ENCODE measurements at places on chromosomes 5 and 9.

DNA sequence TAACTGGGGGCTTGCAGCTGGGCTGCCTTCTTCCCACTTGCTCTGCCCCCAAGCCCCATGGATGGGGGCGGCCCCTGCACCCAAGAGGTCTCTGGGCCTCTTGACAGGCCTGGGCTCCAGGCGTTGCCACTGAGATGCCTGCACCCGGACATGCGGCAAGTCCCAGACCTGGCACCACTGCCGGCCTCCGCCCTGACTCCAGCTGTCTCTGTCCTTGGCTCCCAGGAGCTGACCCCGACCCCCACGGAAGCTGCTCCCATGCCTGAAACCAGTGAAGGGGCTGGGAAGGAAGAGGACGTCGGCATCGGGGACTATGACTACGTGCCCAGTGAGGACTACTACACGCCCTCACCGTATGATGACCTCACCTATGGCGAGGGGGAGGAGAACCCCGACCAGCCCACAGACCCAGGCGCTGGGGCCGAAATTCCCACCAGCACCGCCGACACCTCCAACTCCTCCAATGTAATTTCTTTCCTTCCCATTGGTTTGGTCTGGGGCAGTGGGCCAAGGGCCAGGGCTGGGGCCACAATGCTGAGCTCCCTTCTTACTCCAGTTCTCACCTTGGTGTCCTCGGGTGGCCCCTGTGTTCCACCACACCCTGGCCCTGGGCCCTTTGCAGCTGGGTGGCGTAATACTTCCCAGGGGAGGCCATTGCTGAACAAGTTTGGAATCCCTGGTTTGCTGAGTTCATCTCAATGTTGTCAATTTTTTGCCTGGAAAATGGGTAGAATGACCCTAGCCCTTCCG, 88.6 kb downstream of the COL5A1 start:
- no peak for DNase-seq

DNA sequence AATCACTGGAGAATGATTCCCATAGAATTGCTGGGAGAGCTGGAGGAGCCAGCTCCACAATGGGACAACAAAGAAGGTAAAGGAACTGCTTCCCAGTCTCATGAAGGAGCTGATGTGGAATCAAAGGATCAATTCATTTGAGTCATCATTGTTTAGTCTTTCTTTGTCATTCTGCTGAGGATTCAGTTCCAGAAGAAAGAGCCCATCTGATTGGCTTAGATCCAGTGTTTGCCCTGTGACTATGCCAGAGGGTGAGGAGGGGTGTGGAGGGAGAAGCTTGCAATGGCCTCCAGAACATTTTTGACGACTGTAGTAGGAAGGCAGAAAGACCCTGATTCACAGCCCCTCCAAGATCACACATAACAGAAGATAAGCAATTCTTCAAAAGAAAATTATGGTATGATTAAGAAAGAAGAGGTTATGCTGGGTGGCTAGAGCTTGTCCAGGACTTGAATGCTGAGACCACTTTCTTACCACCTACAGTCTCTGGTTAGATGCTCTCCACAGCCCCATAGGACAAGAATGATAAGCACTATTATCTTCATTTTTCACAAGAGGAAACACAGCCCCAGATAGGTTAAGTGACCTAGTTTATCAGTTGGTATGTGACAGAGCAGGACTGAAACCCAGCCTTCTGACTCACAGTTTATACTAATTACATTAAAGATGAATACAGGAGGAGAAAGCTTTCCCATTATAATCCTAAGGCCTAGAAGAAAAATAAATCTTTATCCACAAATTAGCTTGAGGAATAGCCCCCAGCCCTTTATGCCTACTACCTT, 363.1 kb downstream of the PRELID2 start:
- DNase-seq: no peak

- DNase-seq: no peak
These were observed 79.1 kb upstream of the CPEB4 start for GRCh38 chr5:173809014-173809413.

- no peak for DNase-seq
These were observed 4.5 kb upstream of the PCDH1 start for GRCh38 chr5:141882594-141883183.

DNA sequence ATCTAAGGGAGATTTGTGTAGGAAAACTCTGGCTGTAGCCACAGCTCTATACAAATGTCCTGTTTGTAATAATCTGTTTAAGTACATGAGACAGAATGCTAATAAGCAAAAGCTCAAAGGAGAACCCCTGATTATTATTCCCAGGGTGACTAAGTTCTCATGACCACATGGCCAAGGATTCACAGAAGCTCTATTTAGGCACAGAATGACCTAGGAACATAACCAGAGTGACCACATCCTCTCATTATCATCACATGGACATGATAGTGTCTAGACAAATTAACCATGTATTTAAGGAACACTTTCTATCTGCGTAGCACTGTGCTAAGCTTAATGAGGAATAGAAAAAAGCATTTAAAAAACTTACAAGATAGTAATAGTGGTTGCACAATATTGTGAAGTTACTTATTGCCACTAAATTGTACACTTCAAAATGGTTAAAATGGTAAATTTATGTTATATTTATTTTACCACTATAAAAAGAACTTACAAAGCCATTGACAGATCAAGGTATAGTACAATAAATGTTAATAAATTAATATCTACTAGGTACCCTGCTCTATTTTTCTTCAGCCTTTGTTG, 56.3 kb downstream of the STX17 start:
- DNase-seq: no peak

GRCh38 chr9:16794871-16795639, 75.4 kb downstream of the BNC2 start:
- DNase-seq: no peak

DNA sequence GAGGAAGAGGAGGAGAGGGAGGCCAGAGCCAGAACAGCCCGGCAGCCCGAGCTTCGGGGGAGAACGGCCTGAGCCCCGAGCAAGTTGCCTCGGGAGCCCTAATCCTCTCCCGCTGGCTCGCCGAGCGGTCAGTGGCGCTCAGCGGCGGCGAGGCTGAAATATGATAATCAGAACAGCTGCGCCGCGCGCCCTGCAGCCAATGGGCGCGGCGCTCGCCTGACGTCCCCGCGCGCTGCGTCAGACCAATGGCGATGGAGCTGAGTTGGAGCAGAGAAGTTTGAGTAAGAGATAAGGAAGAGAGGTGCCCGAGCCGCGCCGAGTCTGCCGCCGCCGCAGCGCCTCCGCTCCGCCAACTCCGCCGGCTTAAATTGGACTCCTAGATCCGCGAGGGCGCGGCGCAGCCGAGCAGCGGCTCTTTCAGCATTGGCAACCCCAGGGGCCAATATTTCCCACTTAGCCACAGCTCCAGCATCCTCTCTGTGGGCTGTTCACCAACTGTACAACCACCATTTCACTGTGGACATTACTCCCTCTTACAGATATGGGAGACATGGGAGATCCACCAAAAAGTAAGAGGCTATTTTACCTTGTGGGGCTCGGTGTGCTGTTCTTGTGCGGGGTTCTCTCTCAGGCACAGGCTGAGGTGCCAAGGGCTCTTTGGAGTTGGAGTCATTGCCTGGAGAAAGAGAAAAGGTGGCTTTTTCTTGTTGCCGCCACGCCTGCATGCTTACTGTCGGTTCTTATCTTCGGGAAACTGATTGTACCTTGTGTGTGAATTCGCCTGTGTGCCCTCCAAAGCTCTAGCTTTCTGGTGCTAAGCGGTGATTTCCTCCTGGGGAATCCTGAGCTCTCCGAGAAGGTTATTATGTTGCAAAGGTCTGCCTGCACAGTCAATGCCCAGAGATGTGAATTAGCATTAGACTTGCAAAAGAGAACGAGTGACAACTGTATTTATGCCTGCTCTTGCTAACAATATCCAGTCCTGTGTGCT, at the start of gene ISL1:
TSS of gene ISL1 (plus strand) at position 318 of the 991 bp plus-strand sequence. CDS start at position 542, 224 bp downstream.
- no peak for DNase-seq

GRCh38 chr5:65391591-65391990, 90.1 kb downstream of the ADAMTS6 start:
- DNase-seq: no peak

DNA sequence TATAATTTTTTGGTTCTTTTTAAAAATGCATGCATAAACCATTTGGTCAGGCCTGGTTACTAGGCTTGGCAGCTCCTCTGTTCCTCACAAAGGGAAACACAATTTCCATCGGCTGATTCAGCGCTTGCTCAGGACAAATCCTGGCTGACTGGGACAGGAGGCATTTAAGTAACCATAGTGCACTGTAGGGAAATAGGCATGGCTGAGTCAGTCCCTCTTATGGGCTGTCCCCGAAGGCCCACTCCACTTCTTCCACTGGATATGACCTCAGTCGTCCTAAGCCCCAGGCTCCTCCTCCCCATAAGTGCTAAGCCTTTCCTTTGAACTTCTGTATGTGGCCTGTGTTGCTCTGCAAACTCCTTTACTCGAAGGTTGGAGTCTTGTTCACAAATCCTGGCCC, 71.2 kb upstream of the GLIS3 start:
- DNase-seq: no peak

GRCh38 chr9:27672718-27673117, 99.4 kb upstream of the C9orf72 start:
- no peak for DNase-seq

DNA sequence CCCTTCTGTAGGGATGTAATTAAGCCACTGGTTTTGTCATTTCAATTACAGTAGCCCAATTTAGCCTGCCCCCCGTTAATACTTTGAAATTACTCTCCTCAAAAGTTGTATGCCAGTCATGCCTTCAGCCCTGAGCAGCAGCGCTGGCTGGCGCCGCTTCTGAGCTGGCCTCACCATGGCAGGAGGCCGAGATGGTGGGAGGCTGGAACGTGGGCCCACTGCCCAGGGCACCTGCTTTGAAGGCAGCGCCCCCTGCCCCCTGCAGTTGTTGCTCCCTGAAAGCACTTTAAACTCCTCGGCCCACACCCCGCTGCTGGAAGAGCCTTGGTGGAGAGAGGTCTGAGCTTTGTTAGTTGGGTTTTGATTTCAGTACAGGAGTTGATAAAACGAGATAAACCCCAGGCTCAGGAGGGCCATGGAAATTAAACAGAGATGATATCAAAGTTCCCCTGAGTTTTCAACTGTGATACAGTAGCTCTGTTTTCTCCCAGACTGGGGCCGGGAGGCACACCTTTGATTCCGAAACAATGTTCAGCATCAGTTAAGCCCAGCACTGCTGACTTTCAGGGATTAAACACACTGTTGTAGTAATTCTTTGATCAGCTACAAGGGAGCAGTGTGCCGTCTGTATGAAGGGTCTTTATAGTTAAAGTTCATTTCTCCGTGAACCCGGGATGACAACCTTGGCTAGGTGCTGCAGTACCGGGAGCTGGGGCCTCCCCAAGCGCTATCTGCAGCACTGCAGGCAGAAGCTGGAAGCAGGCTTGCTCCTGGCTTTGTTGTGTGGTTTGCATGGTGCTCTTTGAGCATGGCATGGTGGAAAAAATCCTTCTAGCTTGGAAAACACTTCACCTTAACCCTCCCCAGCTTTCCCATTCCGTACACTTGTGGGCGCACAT, 9.5 kb downstream of the MVB12B start:
- DNase-seq: no peak

- DNase-seq: no peak
These were observed 1273.0 kb downstream of the EFNA5 start for GRCh38 chr5:106397700-106398099.

DNA sequence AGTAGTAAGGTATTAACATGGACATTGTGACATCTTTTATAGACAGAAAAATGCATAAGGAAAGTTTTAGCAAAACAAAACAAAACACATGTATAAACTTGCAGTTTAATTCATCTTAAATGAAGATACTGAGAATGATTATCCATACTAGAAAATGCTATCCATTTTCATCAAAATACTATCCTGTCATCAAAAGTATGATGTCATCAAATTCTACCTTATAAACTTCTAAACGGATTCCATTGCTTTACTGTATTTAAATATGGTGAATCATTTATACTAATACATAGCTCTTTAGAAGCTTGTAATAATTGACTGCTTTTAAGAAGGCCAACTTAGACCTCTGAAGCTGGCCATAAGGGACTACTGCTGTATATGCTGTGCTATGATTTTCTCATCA, 221.0 kb downstream of the EDIL3 start:
- DNase-seq: no peak

- DNase-seq: no peak
These were observed 466.0 kb upstream of the ADAMTS16 start for GRCh38 chr5:4674166-4674565.

GRCh38 chr5:72468606-72469005, 38.6 kb downstream of the ZNF366 start:
- no peak for DNase-seq

GRCh38 chr5:10700516-10700915, 60.5 kb downstream of the DAP start:
- DNase-seq: no peak

DNA sequence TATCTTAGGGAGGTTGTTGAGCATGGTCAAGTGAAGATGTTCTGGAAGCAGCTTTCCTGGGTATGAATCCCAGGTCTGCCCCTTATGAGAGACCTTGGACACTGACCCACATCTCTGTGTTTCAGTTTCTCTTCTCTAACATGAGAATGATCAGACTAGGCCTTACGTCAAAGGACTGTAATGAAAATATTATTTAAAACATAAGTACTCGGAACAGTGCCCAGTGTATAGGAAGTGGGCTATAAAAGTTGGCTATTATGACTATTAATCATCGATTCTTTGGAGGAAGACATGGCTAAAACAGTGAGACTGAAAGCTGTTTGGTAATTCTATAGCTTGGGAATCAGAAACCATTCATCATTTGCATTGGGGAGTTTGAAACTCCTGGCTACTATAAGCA, 65.3 kb upstream of the MYO10 start:
- DNase-seq: no peak

DNA sequence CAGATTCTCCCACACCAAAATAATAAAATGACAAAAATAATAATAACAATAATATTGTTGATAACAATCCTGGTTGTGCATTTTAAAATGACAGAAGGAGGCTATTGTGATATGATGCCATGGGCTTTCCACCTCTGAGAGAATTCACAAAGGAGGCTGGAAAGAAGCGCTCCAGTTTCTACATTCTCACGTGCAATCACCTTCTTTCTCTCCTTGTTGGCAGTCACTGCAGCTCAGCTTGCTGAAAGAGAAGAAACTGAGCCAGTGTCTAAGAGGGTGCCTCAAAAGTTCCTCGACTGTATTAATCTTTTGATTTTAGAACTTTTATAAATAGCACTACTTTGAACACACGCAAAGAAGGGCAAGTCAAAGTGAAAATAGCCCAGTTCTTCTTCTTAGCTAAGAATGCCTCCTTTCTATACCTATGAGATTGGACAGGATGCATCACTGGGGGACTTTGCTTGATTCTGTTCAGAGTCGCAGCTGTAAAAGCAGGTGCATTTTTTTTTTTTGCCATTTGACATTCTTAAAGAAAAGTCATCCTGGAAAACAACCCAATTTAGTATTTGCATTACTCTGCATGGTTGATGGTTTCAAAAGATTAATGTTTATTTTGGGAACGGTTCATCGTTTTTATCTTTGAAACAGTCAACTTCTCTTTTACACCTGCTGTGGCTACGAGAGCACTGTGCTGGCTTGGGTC, 12.4 kb upstream of the SUB1 start:
- no peak for DNase-seq

Data from activated CD8-positive, alpha-beta memory T cell treated with anti-CD3 and anti-CD28 coated beads for 48 hours (primary cell).